Activated CD8-positive, alpha-beta memory T cell treated with anti-CD3 and anti-CD28 coated beads for 1 hour (primary cell): ENCODE measurements at places on chromosomes 3 and 15.

- no peak for DNase-seq
These were observed 8.1 kb downstream of the PLIN1 start for GRCh38 chr15:89670971-89671560.

GRCh38 chr3:128254967-128255366 lies 101.7 kb downstream of the EEFSEC start:
- no peak for DNase-seq

DNA sequence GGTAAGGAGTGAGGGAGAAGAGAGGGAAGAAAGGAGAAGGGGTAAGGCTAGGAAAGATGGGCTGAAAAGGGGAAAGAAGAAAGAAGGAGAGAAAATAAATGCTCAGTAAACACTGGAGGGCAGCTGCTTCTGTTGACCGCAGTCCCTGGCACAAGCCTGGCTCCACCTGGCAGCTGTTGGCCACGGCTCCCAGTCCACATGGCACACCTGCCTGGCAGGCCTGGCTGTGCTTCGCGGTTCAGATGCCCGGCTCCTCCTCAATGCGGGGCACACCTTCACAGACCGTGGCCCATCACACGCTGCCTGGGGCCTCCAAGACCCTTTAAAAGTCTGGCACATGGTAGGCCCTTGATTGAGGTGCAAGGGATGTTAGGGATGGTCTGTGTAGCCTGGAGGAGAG lies 516.8 kb upstream of the PROK2 start:
- no peak for DNase-seq

GRCh38 chr15:39447881-39448280 lies 133.0 kb upstream of the THBS1 start:
- no peak for DNase-seq

- no peak for DNase-seq
These were observed 28.7 kb upstream of the GBE1 start for GRCh38 chr3:81790117-81790516.

DNA sequence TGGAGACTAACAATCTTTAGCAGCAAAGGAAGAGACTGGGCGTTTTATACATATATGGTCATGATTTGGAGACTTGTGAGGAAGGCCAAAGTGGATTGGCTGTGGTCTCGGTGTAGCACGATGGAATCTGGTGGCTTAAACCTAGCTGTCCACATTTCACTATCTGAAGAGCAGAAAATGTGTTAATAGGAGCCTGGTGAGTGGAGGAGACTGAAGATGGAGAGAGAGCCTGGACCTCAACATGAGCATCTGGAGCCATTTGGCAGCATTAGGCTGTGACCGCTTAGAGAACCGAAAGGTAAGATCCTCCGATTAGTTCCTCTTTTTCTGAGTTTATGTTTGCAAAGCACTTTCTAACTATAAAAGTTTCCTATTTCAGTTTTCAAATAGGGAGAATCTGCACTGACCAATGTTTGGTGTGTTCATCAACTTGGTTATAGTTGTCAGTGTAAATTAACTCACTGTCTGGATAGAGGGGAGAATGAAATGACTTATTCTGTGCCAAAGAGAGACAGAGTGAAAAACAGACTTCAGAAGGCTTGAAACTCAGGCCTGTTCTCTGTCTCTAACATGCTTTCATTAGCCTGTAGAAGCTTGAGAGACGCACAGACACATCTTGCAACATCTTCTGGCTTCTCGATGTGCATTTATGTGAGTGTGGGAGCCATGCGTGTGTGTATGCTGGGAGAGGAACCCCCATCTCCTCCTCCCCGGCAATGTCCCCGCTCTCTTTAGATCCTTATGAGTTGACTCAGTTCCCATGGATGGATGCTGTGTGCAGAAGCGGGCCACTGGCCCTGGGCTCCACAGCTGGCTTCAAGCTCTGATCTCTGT lies 244.7 kb upstream of the TBL1XR1 start:
- no peak for DNase-seq

- no peak for DNase-seq
These were observed 20.5 kb downstream of the DCLK3 start for GRCh38 chr3:36743826-36744225.

DNA sequence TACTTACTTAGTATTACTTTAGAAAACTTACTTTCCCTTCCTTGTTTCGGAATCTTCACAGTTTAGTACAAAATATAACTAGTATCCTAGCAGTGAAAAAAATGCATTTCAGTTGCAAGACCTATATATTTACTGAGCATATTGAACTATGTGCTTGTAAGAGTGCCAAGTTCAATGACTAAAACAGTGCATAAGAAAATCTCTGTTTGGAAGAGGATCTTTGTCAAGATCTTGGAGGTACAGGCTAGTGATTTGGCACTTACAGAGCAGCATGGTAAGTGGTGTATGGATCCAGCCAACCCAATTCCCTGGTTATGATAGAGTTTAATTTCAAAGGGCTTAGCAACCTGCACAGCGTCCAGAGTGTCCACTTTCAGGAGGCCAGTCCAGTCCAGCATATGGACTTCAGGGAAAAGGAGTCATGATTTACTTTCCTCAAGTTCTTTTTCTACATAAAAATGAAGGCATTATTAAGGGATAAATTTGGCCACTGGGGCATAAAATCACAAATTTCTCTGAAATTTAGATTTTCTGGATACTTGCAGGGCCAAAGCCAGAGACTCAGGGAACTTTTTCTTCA lies 625.8 kb upstream of the BCHE start:
- DNase-seq = no peak
